ENCODE measurements at places on chromosomes 12 and 14.

GRCh38 chr12:91515944-91516694, 333.5 kb upstream of the DCN start:
- no peak for DNase-seq

DNA sequence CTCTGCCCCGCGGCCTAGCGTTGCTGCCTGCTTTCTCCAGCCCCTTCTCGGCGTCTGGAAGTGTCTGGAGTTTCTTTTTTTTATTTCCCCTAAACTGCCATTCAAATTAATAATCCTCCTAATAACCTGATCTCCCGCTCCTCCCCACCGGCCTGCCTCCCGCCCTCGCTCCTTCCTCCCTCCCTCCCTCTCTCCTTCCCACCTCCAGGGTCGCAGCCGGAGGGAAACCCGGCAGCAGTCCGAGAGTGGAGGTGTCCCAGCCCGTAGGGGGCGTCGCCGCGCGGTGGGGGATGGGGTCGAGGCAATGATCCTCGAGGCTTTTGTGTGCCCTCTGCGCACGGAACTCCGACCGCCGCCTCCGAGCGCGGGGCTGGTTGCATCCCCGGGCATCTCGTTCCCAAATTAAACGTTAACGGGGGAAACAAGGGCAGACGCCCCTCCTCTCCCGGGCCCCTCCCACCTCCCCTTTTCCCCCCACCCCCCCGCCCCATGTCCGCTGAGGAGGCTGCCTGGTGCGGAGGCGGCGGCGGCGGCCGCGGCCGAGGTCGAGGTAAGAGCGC, 1.0 kb upstream of the SOCS2 start:
- peak; percentile 57 for DNase-seq

DNA sequence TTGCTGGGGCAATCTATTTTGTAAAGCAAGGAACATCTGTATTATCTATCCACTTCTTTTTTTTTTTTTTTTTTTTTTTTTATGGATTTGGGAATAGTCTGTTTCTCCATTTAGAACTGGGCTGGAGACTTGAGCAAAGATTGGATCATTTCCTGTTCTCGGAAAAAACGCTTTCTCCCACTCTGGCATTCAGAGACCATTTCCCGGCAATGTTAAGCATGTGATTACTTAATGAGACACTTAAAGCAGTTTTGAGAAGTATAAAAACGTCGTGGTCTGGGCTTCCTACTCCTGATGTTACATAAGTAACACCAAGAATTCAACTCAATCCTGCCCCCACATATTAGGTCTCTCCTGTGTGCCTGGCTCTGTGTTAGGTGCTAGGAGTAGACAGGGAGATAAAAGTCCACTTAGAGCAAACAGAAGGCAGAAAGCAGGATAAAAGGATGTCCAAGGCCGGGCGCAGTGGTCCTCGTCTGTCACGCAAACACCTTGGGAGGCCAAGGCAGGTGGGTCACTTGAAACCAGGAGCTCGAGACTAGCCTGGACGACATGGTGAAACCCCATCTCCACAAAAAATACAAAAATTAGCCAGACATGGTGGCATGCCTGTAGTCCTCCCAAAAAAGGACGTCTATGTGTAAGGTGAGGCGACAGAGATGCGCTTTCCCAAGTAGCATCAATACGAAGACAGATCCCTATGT, 152.1 kb upstream of the GSC start:
- no peak for DNase-seq

DNA sequence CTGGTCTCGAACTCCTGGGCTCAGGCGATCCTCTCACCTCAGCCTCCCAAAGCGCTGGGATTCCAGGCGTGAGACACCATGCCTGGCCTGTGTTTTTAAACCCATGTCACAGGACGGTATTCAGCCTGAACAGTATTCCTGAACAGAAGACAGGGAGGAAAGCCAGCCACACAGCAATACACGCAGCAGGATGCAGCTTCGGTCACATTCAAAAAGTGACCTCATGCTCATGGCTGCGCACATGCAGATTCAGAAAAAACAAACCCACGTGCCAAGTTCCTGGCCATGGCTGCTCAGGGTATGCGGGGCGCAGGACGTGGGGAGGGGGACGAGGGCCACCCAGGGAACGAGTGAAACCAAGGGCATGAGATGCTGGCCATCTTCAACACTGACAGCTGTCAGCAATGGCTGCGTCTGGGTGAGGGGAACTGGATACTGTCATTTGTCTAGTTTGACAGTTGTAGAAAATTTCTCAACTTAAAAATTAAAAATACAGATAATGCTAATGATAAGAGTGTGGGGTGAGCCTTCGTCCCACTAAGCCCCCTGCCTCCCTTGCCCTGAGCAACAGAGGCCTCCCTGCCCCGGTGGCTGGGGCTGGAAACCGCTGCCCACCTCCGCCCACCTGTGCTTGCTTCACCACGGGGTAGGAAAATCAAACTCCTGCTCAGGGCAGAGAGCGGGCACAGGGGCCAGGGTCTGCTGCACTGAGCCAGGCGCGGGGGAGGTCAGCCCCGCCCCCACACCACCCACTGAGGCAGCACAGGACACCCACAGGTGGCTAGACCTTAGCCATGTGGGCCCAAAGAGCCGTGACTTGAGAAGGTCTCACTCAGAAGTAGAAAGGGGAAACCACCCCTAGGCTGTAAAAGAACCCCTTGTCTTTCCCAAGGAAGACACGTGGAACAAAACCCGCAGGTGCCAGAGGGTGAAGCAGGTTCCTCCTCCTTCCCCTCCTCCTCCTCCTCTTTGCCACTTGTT, 84.2 kb downstream of the SCARB1 start:
- no peak for DNase-seq

GRCh38 chr12:63706336-63706735, 38.0 kb upstream of the DPY19L2 start:
- no peak for DNase-seq

- DNase-seq, result no peak
These were observed 60.6 kb downstream of the SPRING1 start for GRCh38 chr12:116677202-116677661.

DNA sequence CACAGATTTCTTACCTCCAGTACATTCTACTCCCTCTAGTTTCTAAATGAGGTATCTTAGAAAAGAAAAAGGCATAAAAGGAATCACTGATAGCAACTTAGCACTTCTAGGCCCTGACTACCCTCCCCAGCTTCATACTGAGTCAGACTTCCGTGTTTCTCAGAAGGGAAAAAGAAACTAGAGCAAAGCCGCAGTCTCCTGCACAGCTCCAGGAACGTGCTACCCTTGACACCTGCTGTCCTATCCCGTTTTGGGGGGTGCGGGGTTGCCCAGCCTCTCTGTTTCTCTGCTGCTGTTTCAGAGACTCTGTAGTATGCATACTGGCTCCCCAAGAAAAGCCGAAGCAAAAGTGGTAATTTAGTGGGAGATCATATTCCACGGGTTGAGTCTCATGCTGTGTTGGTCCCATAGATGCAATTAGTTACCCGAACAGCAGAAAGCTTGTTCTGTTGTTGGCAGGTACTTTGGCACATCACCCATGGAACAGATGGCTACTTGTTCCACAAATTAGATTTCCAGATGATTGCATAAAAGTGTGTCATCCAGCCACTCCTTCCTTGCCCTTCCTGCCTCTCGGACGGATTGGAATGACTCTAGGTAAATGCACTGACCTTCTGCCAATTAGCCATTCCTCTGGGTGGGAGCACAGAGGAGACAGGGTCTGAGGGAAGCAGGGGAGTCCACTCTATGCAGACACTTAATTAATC, 438.1 kb downstream of the FUT8 start:
- peak; percentile 55 for DNase-seq

GRCh38 chr12:51480978-51481377, 56.3 kb downstream of the SLC4A8 start:
- no peak for DNase-seq

DNA sequence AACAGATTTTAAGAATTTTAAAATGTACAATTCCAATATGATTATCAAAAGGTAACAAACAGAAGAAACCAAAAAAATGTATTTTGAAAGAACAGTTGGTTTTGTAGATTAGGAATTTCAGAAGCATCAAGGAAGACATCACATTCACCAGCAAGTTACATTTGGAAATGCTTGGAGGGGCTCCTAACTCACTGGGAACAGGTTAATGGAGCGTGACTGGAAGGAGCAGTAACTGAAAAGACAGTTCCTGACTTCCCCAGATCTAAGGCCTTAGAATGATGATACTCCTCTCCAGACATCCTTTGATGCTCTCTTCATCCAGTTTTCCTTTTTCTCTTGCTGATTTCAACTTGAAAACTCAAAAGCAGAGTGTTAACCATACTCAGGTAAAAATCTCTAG, 220.0 kb upstream of the EGLN3 start:
- no peak for DNase-seq

DNA sequence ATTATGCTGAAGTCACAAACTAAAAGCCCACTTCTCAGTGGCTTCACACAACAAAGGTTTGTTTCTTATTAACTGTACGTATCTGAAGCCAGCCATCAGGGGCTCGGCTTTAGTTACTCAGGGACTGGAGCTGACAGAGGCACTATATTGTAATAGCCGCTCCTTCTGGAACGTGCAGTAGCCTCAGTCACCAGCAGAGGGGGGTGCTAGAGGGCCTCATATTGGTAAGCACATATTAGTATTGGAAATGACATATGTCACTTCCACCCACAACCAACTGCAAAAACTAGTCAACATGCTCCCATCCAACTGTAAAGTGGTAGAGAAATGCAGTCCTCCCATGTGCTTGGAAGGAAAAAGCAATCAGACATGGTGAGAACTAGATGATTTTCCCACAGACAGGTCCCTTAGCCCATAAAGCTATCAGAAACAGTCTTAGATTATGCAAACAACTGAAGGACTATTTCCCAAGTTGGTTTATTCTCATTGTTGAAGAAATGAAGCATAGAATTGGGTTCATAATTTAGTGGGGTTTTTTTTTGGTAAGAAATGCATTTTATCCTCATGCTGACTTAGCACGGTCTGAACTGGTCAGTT, 183.6 kb upstream of the G2E3 start:
- peak; percentile 49 for DNase-seq
